ENCODE measurements at places on chromosomes 6 and 20.
A peak's percentile ranks its signal among the peaks of the same experiment; 100 is the strongest.

DNA sequence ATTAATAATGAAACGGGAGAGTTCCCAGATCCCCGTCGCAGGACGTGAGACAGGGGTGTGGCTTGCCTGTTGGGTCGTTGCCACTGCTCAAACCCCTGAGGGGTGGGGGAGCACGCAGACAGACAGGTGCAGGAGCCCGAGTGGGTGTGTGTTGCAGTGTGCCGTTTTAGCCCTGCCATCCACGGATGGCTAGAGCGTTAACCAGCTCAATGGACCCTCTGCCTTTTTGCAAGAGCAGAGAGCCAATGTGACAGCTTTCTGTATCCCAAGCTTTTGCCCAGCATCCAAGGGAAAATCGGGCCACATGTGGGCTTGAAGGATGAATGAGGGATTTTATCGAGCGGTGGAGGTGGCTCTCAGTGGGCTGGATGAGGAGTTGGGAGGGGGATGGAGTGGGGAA, 237.9 kb downstream of the TSHZ2 start:
- no peak for DNase-seq

DNA sequence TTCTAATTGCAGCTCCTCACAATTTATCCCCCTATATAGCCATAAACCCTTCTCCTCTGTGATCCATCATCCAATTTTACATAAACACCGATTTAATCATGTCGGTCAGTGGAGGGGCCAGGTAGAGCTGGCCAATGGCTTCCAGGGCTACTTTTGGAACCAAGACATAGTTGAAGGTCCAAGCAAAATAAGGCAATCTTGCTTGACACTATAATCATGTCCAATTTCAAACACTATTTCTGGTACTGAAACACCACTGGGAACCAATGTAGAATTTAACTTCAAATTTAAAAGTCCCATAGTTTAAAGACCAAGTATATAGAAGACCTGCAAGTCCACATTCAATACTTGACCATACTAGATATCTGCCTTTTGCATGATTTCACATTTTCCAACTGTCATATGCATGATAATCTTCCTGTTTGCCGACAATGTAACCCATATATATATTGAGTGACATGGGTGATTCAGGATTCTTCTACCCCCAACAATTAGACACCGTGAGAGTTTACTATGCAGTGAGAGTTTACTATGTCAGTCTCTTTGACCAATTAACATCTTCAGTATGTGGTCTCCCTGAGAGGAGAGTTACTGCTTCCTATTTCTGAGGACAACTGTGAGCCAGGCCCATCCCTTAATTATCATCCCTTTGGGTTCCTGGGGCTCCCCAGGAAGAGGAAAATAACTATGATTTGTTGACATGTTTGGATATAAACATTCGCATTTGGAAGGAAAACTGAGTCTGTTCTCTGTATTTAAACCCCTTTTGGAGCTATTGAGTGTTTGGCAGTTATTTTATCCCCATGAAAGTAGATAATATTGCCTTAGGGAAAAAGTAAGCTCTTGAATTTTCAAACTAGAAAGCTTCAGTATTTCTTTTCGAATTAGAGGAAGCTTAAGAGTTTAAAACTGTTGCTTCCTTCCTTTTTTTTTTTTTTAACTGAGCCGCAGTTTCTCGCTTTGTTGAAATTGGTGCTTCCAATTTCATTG, 31.8 kb downstream of the SAMD3 start:
- no peak for DNase-seq

GRCh38 chr6:36969988-36970891, 15.7 kb downstream of the PI16 start:
- no peak for DNase-seq

DNA sequence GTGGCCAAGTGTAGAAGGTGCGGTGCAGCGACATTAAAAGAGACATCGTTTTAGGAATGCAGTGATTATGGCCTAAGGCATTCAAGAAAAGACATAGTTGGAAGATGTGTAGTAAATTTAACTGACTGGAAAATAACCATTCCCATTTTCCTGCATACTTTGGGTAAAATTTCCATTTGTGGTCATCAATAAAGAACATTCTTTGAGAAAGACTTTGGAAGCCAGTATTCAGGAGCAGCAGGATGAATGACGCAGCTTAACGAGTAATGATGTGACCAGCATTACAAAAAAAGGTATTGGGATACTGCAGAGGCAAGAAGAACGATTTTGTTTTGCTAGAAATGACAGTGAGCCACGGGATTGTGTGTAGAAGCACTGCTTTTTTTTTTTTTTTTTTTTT, 7.0 kb upstream of the RWDD1 start:
- DNase-seq: no peak

- no peak for DNase-seq
Observed at GRCh38 chr6:40506954-40507353, 80.2 kb downstream of the LRFN2 start.

DNA sequence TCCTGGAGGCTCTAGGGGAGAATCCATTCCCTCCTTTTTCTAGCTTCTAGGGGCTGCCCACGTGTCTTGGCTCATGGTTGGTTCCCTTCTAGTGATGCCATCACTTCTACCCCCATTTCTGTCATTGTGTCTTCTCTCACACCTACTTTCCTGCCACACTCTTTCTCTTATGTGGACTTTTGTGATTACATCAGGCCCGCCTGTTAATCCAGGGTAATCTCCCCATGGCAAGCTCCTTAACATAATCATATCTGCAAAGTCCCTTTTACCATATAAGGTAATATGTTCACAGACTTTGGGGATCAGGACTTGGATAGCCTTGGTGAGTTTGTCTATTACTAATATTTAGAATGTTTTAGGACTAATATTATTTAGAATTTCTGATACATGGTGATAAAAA, 111.9 kb downstream of the DNAH8 start:
- no peak for DNase-seq

DNA sequence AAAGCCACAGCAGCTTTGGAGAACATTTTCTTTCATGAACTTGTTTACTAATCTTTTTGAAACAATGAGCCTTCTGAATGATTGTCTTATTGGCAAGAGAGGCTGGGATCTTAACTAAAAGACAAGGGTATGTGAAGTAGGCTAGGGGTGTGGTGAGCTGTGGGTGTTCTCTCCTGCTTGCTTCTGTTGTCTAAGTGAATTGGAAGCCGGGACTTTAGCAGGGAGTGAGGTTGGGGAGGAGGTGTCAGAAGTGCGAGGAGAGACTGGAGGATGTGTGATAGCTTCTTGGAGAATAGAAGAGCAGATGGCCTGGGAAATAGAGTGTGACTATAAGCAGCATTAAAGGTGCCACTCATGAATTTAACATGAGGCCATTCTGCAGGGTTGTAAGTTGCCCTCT, 562.8 kb downstream of the UTRN start:
- DNase-seq: no peak

GRCh38 chr20:9611921-9612320, 97.5 kb downstream of the LAMP5 start:
- DNase-seq: no peak

- DNase-seq: no peak
Observed at GRCh38 chr20:39066471-39067242, 104.5 kb downstream of the DHX35 start.

- no peak for DNase-seq
Observed at GRCh38 chr20:17655865-17656479, 26.1 kb downstream of the RRBP1 start.

DNA sequence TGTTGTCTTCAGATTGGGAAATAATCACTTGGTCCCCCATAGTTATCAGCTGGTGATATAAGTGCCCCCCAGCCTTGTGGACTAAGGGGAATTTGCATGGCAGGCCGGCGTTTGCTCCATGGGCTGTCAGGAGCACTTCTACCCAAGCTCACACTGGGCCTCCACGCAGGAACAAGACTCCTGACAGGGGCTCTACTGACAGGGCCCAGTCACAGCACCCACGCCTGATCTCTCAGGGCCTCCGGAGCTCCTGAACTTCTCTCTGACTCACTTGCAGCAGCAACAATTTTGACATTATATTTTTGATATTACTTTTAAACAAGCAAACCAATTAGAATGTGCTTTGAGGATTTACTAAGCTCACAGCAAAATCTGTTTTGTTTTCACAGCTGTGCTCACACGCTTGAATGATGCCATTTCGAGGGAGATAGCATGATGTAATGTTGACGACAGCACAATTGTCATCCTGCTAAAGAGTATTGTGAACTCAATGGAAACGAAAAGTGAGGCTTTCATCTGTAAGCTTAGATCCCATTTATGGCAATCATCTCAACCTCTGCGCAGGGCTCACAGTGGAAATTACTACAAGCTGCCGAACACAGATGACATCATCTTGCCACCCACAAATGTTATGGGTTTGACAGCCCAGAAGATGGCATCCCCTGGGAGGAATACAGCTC, 28.7 kb upstream of the TXNDC5 start:
- no peak for DNase-seq

GRCh38 chr6:29941471-29941870, 861 bp upstream of the HLA-A start:
- DNase-seq: no peak

- DNase-seq: no peak
Observed at GRCh38 chr6:85579581-85579980, 14.1 kb downstream of the SNX14 start.

- no peak for DNase-seq
Observed at GRCh38 chr6:43886717-43887339, 116.8 kb downstream of the VEGFA start.

- DNase-seq: peak; percentile 62
Observed at GRCh38 chr6:11353921-11354389, 121.5 kb upstream of the NEDD9 start.

DNA sequence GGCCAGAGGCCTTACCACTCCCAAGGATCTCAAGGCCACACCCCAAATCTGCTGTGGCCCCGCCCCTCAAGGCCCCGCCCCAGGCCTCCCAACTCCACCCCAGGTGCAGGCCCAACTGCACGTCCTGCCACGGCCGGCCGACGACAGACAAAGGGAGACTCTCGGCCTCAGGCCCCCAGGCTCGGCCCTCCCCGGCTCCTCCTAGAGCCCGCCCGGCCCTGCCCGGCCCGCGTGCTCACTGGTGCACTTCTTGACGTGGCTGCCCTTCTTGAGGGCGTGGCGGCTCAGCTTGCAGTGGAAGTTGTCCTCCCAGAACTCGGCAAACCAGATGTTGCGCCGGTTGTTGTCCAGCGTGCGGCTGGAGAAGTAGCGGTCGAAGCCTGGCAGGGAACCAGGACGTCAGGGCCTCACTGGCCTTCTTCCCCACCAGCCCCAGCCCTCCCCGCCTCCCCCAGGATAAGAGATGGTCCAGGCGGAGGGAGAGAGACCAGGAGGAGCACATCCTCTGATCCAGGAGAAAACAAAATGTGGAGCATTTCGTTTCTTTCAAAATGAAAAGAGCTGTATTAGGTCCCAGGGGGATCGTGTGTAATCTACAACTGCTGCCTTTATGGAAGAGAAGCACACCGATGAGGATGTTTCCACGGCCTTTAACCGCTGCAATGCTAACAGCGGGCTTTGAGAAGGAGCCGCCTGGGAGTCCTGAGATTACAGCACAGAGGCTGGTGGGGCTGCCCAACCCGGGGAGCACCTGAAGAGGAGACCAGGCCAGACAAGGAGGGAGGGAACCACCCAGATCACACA, 89.4 kb downstream of the GRM4 start:
- no peak for DNase-seq

GRCh38 chr20:57611586-57612311, 8.5 kb downstream of the ZBP1 start:
- no peak for DNase-seq

DNA sequence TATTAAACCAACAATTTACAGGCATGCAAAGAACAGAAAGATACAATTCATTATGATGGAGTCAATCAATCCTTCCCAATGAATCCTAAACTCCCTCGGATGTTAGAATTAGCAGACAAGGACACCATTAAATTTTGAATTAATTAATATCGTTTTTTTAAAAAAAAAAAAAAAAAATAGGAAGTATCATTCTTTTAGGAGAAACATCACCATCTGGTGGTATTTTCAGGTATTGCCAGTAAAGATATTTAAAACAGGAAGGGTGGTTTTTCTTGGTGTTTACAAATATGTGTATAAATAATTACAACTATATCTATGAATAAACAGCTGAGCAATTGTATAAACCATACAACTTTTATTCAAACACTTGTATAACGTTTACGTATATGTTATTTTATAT, 564.4 kb downstream of the HAO1 start:
- DNase-seq: no peak

- DNase-seq: no peak
Observed at GRCh38 chr20:17786221-17786718, 86.5 kb downstream of the BANF2 start.

- no peak for DNase-seq
Observed at GRCh38 chr20:36097337-36098151, 57.0 kb upstream of the EPB41L1 start.

GRCh38 chr6:41189967-41190366, 11.0 kb downstream of the TREML2 start:
- no peak for DNase-seq

GRCh38 chr6:128899341-128900050, 16.6 kb downstream of the LAMA2 start:
- no peak for DNase-seq

GRCh38 chr6:41336824-41337223, 1.4 kb downstream of the NCR2 start:
- DNase-seq: no peak

Measured in stimulated activated CD4-positive, alpha-beta T cell treated with anti-CD3 and anti-CD28 coated beads, Interleukin-1b, Interleukin-23, amount 100 ng/mL, for 24 hours (primary cell).